ENCODE measurements at places on chromosomes 6 and 20. TPM values are rescaled to one million over a fixed set of nuclear protein-coding genes. Genes with fewer than 3 reads are reported as not detected.

The PCK1 gene
- not detected for total RNA-seq

The METTL24 gene
- not detected for total RNA-seq

The LY6G6F gene
- total RNA-seq = not detected

The PTGIS gene
- 58.2 TPM for total RNA-seq
